ENCODE measurements at places on chromosomes 2 and 18. TPM values are rescaled to one million over a fixed set of nuclear protein-coding genes. Genes with fewer than 3 reads are reported as not detected.

XIRP2 gene
- 0.13 TPM for total RNA-seq

REG3G gene
- not detected for total RNA-seq

ZNF804A gene
- not detected for total RNA-seq

CLHC1 gene
- 29.6 TPM for total RNA-seq

GRB14 gene
- 12.7 TPM for total RNA-seq

DNA sequence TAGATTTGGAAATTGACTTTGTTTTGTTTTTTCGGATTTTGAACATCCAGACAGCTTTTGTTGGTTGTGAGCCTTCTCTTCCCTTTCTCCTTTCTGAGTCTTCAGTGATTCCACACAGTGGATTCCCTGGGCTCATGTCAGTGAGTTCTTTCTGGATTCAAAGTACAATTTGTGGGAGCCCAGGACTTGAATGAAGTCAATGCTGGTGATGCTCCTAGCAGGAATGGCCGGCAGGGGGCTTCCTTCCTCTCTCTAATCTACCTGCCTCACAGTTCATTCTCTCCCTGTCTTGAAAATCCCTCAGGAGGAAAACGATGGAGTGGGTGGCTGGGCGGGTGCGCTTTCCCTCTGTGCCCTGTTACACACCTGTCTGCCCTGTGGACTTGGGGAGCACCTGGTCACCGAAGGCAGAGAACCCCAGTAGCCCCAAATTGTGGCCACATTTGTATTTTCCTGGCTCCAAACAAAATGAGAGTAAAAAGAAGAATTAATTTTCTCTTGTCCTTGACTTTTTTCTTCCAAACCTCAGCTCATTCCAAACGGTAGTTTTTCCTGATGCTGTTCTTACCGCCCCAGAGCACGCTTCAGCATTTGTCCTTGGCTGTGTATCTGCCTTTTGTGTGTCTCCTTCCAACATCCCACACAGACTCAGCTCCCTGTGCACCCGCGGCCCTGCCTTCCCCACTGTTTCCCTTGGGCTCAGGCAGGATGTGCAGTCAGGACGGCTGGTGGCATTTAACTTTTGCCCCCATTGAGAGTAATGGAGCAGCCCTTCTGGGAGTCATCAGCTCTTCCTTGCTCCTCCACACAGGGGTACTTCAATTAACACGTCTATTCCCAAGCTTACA, 86.6 kb downstream of the MARCO start:
- DNase-seq: no peak

DNA sequence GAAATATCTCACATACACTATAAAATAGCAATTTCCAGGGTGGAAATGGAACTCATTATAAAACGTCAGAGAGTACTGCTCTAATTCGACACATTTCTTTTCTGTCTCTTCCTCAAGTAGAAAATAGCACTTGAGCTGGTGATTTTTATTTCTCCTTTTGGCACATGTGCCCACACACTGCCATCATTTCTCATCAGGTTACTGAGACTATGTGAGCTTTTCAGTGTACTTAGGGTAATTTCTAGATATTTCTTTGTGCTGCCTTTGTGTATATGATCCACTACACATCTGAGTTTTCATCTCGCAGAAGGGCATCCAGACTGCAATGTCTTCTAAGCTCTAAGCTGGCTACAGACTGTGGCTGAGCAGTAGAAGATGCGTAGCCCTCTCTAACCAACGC, 62.1 kb upstream of the PGAP1 start:
- DNase-seq: no peak

DNA sequence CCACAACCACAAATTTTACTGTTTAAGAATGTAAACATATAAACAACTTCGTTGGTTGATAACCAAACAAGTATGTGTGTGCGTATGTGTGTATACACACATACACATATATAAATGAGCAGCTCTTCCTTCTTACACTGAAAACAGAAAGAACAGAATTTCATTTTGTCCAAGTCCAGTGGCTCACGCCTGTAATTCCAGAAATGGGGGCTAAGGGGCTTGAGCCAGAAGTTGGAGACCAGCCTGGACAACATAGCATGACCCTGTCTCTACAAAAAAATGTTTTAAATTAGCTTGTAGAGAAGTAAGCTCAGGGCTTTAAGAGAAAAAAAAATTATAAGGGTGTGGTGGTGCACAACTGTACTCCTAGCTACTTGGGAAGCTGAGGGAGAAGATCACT, 12.3 kb downstream of the NCKAP1 start:
- DNase-seq: no peak
